ENCODE measurements at places on chromosomes 3 and 15. TPM values are rescaled to one million over a fixed set of nuclear protein-coding genes. Genes with fewer than 3 reads are reported as not detected.

The STRIT1 gene
- not detected for total RNA-seq

The UBE2E2 gene
- total RNA-seq = 4.7 TPM

The FBXW12 gene
- not detected for total RNA-seq

The GOLGA6L4 gene
- total RNA-seq = 3.1 TPM

The WDR93 gene
- not detected for total RNA-seq

The GTF2E1 gene
- total RNA-seq = 30.0 TPM

The HEXA gene
- 84.4 TPM for total RNA-seq

The NXPE3 gene
- total RNA-seq = 35.7 TPM

The STIMATE gene
- total RNA-seq = 54.9 TPM

The TF gene
- 0.38 TPM for total RNA-seq

The KNG1 gene
- total RNA-seq = not detected

The CX3CR1 gene
- 0.33 TPM for total RNA-seq

The NEK11 gene
- total RNA-seq = 6.2 TPM

The GPR160 gene
- total RNA-seq = 13.1 TPM

The NANOGP8 gene
- total RNA-seq = not detected

The ATP8B4 gene
- 0.44 TPM for total RNA-seq

The TMEM41A gene
- total RNA-seq = 26.5 TPM

The SCG3 gene
- total RNA-seq = not detected

The RBPMS2 gene
- not detected for total RNA-seq

The KCNMB3 gene
- total RNA-seq = 0.87 TPM

The CHRNA7 gene
- not detected for total RNA-seq

The SCN11A gene
- total RNA-seq = 0.15 TPM

The RSL24D1 gene
- total RNA-seq = 107 TPM

The ANKRD34C gene
- not detected for total RNA-seq

The EPHB3 gene
- 0.67 TPM for total RNA-seq

The PLSCR2 gene
- 0.72 TPM for total RNA-seq

The CFAP20DC gene
- total RNA-seq = 0.50 TPM

The COL6A5 gene
- not detected for total RNA-seq

Measured in CD4-positive, alpha-beta memory T cell (primary cell).